ENCODE measurements at places on chromosomes 7 and 10.

DNA sequence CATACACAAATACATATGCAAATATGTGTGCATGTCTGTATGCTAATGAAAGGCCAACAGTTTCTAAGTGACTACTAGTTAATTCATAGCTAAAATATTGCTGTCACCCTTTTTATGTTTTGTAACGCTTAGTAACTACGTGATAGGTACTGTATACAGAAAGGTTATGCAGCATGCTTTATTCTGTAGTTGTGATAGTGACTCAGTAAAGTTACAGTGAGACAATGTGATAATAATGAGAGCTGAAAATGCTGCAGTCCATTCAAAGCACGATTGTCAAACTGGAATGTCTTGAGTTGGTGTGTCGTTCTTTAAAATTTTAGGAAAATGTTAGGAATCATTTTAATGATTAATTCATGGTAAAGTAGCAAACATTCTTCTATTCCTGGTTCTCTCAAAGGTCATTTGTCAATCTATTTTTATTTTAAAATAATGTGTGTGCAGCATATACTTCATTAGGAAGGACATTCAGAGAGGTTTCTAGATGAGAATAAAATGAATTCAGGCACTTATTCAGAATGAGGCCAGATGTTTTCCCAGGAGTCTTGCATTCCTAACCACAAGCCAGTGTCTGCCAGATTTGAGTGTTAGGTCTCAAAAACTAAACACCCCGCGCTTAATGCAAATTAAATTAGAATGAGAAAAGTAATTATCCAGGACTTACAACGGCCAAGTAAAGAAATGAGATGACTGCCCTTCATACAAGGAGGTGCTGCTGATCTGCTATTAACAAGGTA is 408.8 kb upstream of the FZD8 start:
- no peak for DNase-seq

GRCh38 chr7:36972140-36972518 is 247.8 kb upstream of the AOAH start:
- DNase-seq, result no peak

GRCh38 chr10:6490614-6491013 is 89.5 kb downstream of the PRKCQ start:
- no peak for DNase-seq

- DNase-seq, result no peak
Observed at GRCh38 chr10:79165070-79165778, 96.5 kb downstream of the ZMIZ1 start.

- DNase-seq, result no peak
Observed at GRCh38 chr10:51635436-51635835, 64.0 kb downstream of the CSTF2T start.

GRCh38 chr10:132408823-132409666 is 12.0 kb downstream of the PWWP2B start:
- no peak for DNase-seq

DNA sequence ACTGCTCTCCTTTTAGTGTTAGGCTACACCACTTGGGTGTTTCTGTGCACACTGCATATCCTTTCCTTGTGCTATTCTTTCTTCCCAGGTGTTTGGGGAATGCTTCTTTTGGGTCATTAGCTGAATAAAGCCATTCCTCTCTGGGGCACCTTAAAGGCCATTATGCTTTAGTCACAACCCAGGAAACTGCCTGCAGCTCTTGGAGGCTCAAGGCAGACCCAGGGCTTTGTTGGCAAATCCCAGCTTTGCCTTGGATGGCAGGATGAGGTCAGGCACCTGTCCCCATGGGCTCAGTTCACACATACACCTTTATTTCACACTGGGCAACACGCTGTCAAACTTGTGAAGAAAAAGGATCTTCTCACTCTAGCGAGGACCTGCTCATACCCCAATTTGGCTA is 460.6 kb downstream of the CCSER2 start:
- no peak for DNase-seq

- no peak for DNase-seq
Observed at GRCh38 chr7:750111-750905, 23.2 kb upstream of the PRKAR1B start.

GRCh38 chr10:96306516-96306915 is 2.3 kb downstream of the DNTT start:
- peak; percentile 82 for DNase-seq

DNA sequence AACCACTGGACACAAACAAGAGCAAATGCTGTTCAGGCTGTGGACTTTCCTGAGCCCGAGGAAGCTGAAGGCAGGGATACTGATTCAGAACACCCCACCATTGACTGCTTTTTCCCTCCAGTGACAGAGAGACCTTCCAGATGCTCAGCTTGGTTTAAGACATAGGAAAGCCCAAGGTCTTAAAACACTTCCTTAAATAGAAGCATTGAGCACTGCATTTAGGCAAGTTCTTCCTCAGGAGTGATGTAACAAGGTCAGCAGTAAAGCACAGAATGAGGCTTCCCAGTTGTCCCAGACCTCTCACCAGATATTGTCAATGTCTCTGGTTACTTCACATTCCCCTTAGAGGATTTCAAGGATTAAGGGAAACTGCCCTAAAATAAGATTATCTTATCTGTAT is 19.6 kb upstream of the CDCA7L start:
- DNase-seq, result no peak

GRCh38 chr7:106061301-106061979 is 50.7 kb downstream of the SYPL1 start:
- DNase-seq, result no peak

DNA sequence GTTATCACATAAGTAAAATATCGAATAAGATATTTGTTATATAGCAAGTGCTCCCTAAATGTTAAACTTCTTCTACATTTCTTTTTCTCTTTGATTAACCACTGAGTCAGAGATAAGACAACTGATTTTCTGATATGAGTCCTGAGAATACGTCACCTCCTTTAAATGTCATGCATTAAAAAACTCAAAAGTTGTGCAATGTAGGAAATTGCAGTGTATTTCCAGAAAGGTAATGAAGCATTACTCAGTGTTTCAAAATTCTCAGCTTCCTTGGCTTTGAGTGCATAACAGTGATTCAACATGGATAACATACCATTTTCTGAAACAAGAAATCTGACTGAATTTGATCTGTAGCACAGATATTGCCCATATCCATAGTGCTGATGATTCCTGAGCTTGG is 155.8 kb downstream of the BMPER start:
- no peak for DNase-seq

GRCh38 chr7:35699796-35700305 is 4.9 kb upstream of the HERPUD2 start:
- DNase-seq, result no peak

DNA sequence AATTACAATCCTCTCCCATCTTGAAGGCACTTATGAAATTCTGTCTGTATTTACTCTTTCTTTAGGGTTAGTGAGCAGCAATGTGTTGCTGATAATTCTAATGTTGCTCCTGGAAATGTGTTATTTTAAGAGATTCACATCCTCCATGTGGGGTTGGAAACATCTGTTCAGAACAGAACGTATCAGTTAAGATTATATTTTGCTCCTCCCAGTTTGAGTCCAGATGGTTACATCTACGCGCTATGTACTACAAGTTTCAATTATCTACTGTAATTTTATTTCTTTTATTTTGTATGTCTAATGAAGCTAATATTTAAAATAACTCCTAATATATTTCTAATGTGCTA is 250.6 kb upstream of the KLF6 start:
- no peak for DNase-seq

DNA sequence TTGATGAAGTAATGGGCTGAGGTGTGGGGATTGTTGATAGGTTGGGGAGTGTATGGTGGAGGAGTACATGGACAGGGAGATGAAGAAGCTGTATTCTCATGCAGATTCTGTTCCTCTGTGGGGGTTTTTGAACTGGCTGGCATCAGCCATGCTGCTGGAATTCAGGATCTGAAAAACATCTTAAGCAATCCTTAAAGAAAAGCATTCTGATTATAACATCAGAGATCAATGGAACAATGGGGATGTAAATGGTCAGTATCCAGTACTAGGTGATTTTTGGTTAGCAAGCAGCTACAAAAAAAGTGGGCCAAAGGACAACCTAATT is 247.5 kb upstream of the GALNT17 start:
- no peak for DNase-seq

- no peak for DNase-seq
Observed at GRCh38 chr10:59894114-59894513, 12.2 kb downstream of the CCDC6 start.

DNA sequence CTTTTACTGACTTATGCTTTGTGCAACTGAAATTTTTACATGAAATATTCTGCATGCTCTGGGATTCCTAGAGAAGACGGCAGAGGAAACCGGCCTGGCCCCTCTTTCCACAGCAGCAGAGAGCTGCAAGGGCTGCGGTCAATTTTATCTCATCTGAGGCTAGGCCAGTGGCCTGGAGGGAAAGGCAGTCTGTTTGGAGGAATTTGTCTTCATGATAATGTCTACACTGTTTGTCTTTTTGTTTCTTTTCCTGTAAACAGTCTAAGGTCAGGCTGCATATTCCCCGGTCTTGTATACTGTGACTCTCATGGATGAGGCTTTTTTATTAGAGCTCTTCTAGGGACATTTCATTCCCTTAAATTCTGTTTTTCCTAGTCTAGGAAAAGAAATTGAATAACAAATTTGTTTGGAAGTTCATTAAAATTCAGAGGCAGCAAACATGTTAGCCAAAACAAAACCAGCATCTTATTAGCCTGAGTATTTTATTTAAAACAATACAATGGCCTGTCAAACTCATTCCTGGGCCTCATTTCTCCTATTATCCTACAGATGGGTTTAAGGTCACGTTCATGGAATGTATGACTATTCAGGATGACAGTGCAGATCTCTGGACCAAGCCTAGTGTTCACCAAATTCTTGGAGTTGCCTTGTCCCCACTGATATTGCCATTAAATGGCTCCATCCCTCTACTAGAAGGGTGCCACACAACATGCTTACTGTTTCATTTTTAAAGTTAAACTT is 26.4 kb downstream of the LAMB4 start:
- no peak for DNase-seq

- DNase-seq, result no peak
Observed at GRCh38 chr7:148972375-148972774, 55.9 kb downstream of the PDIA4 start.

GRCh38 chr10:86681047-86681446 is 12.7 kb downstream of the LDB3 start:
- no peak for DNase-seq

- no peak for DNase-seq
Observed at GRCh38 chr7:2774935-2775334, 69.2 kb downstream of the GNA12 start.

- DNase-seq, result no peak
Observed at GRCh38 chr10:132300582-132300981, 7.2 kb downstream of the STK32C start.

- no peak for DNase-seq
Observed at GRCh38 chr10:101215397-101216206, 13.7 kb downstream of the LBX1 start.

DNA sequence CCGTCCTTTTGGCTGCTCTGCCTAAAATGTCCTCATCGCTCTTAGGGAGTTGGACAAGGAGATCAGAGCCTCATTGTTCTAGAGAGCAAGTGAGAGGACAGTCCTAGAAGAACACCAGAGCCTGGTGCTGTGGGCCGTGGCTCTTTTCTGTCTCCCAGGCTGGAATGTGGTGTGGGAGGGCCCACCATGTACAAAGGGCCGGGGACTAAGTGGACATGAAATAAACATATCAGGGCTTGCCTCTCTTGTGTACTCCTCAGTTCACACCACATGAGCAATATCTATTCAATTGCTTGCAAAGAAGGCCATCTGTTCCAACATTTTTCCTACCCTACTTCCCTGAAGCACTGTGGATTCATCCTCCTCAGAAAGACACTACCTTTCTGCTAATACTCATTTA is 510.4 kb downstream of the SUGCT start:
- DNase-seq, result no peak

DNA sequence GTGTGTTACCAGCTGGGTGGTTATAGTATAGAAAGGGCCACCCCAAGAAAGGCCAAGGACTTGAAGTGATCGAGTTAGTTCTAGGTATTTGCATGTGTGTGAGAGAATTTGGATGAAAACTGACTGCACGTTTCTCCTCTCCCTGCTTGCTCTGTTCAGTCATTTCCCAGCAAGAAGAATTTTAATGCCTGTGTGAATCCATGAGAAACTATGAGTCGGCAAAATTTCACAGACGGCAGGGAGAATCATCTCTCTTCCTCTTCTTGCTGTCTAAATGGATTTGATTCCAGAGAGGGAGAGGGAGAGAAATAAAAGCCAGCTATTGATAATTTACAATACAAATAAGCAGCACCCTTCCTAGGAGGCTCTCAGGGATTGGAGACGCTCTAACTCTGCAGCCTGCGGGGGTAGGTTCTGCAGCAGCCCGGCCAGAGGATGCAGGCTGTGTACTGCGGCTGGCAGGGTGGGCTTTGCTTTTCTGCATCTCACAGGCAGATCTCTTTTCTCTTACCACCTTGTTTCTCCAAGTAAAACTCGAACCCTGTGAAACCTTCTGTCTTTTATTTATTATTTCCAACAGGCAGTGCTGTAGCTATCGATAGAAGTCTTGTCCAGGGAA is 183.6 kb downstream of the TCF7L2 start:
- DNase-seq, result no peak

GRCh38 chr7:112898432-112899290 is 108.5 kb upstream of the TMEM168 start:
- DNase-seq, result peak; percentile 83

DNA sequence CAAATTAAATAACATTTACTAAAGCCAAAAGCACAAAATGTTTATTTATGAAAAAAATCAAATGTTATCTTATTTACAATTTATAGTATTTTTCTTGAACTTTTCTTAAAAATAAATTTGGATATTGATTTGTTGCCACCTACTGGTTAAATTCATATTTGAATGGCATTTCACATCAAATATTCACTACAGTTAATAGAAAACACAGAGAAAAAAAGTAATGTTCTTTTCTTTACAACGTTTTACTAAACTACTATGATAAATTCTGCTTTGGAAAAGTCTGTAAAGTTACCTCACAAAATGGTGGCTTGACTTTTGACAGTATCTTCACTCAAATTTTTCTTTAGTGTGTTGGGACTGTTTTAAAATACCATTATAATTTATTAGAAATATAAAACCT is 52.7 kb downstream of the SRPK2 start:
- no peak for DNase-seq

Data from NCI-H2081 (cell line).